ENCODE measurements at places on chromosomes 3 and 15.

- DNase-seq = no peak
Observed at GRCh38 chr15:85296615-85297402, 83.6 kb upstream of the AKAP13 start.

DNA sequence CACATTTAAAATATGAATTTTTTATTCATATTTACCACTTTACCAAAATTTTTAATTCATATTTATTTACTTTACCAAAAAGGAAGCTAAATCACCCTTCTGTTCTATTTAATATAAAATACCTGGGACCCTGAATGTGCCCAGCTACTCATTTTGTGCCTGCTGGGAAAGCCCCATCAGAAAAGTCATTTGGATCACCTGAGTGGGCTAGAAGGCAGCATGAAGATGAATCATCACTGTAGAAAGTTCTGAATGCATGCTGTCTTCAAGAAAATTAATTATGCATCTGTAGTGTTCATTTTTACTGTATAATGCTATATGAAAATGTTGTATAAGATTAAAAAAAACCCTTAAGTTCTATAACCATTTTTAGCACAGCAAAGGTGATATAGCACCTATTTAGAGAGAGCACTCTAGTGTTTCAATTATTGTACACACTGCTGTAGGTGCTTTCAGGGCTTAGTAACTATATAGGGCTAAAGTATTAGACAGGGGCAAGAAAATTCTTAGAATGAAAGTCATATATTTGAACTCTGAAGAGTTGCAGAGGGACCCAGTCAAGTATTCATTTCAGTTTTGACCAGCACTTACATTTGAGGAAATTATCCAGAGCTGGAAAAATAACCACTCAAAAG lies 175.1 kb downstream of the NFKBIZ start:
- no peak for DNase-seq

DNA sequence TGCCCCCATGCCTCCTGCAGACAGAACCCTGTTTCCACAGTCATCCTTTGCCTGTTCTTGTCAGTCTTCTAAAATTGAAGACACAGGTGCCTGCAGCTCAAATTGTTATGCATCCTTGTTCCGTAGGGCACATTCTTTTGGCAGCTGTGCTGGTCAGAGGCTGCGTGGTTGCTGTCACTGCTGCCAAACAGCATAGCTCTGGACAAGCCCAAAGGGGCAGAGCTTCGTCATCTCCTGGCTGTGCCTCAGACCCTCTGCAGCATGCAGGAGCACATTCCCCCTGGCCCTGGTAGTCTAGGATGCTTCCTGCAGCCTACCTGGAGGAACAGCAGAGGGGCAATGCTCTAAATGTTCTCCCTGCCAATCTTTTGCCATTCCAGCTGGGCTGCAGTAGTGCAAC lies 2.1 kb upstream of the FBXL22 start:
- DNase-seq = no peak

DNA sequence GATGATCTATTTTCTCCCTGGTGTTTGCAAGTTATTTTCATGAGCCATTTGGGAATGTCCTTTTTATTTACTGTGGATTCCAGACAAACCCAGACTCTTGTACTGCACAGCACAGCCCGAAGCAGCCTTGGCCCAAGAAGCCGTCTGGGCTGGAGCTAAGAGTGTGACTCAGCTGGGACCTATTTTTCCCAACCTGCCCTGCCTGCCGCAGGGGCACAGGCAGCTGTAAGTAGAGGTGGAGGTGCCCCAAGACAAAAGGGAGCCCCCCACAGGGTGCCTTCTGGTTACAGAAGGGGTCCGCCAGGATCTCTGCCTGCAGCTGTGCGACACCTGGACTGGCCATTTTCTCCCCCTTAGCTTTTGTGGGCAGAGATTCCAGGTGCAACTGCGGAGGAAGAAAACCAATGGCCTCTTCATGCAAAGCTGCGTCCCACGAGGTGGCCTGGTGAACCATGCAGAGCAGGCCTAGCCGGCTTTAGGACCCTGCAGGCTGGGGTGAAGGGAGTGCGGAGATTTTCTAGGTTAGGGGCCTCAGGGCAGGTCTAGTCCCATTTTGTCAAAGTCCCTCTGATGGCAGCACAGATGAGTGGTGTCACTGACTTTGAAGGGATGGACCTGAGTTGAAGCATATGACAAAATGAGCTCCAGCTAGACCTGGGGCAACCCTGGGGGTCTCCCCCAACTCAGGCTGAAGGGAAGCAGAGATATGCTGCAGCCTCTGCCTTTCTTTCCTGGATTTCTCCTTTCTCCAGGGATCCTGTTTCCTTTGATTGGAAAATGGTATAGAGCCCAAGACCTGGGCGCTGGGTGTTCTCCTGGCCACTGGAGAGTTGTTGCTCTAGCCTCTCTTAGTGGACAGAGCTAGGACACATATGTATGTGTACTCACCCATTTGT lies 131.2 kb downstream of the KLF13 start:
- DNase-seq = no peak

DNA sequence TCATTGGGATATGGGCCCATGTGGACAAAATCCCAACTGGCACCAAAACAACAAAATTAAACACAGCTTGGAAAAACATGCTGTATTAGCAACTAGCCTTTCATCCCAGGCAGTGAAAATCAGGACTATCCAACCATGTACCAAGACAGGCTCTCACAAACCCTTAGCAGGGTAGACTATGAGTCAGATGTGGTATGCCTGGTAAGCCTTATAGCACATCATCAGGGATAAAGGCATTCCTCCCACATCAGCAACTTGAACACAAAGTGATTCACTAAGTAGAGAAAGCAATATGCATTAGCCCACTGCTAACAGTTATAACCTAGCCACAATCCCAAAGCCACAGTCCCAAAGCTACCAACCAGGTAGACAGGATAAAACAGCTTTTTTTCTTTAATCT lies 8.0 kb downstream of the CEP152 start:
- DNase-seq = no peak

- no peak for DNase-seq
Observed at GRCh38 chr3:169348276-169348675, 315.2 kb downstream of the MECOM start.

GRCh38 chr3:172711454-172711795 lies 558 bp upstream of the NCEH1 start:
- no peak for DNase-seq

- no peak for DNase-seq
Observed at GRCh38 chr3:120404876-120405275, 45.9 kb downstream of the FSTL1 start.

- no peak for DNase-seq
Observed at GRCh38 chr3:8938021-8938420, 25.3 kb downstream of the RAD18 start.

- DNase-seq = no peak
Observed at GRCh38 chr3:46503200-46503874, 5.6 kb downstream of the RTP3 start.

DNA sequence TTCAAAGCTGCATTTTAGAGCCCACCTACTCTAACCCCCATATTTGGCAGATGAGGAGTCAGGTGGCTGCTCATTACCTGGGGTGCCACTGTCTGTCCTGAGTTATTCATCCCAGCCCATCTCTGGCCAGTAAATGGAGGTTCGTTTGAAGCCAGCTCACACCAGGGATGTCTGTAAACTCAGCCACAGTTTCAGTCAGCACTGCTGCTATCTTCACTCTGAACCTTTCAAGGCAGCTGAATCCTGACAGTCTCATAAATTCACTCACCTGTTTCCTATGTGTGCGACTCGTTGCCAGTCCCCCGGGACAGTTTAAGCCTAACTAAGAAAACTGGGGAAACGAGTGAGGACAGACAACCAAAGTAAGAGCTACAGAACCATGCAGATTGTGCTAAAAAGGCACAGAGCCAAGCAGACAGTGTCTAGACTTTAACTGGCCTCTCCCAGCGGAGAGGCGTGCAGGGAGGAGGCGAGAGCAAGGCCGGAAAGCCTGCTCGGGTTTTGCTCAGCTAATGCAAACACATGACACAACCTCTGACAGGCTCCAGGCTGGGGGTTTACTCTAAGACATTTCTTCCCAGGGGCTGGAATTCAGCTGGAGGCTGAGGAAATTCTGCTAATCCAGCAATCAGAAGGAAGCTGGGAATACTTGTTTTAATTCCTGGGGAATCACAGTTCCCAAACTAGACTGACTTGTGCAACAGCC lies 12.0 kb downstream of the FSTL1 start:
- no peak for DNase-seq

DNA sequence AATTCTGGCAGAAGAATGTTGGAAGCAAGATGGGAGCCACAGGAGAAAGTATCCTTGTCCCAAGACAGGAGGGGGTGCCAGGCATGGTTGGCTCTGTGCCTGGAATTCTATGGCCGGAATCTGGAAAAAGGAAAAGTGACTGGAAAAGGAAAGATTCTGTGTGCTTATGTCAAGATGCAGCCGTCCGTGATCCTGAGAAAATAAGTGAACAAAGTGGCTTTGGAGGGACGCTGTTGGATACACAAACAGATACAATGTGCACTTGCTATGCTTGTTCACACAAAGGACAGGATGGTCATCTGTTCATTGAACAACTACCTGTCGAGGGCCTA lies 28.5 kb upstream of the MUC20 start:
- no peak for DNase-seq

- DNase-seq = no peak
Observed at GRCh38 chr15:91515188-91515754, 338.2 kb upstream of the SLCO3A1 start.

DNA sequence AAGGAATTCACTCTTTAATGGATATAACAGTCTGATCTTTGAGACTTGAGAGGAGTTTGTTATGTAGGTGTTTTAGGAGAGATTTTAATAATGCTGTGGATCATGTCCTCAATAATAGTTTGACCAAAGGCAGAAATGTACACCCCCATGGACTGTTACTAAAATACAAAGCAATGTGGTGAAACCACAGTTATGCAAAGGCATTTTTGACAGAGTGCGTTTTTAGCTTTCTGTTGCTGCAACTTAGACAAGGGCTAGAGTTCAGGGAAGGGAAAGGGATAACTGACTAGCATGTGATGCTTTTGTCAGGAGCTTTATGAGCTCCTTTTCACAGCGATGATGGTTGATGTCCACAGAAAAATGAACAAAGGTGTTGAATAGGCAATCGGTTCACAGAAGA lies 3.6 kb upstream of the STARD5 start:
- no peak for DNase-seq

DNA sequence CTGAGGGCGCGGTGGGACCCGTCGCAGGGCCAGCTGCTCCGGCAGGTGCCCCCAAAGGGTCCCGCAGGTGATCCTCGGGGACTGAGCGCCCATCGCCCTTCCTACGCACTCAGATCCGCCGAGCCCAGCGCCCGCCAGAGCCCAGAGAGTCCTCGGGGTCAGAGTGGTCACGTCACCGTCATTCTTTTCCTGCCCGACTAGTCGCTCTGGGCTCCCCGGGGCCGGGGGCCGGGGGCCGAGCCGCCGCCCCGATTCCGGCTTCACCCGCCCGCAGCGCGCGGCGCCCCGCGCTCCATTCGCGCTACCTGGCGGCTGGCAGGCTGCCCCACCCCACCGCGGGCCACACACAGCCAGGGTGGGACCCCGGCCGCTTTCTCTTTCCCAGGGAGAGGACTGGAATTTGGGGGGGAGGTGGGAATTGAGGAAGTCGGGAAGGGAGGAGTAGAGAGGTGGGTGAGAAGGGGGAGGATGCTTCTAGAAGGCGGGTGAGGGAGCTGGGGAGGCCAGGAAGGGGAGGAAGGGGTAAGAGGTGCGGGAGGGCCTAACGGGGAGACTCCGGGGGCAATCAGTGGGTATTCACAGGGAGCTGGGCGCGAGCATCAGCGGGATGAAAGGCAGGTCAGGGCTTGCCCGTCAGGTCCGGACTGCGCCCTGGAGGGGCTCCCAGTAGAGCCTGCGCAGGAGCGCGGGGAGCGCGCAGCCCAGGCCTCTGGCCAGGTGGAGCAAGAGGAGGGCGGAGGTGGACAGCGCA lies 36.1 kb upstream of the EPHB3 start:
- no peak for DNase-seq

DNA sequence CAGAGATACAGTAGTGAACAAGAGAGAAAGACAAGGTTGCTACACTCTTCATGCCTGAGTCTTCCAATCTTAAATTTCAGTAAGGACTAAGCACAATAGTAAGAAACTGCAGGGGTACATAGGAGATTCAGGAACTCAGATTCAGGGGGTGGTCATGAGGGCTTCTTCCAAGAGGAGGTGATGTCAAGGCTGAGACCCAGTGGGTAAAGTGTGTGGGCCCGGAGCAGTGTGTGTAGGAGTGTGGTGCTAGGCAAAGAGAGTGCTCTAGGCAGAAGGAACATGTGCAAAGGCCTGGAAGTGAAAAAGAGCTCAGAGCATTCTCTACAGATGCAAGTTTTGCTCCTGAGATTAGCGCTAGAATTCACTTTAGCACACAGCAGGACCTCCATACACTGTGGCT lies 102.9 kb upstream of the SPATA12 start:
- no peak for DNase-seq

- no peak for DNase-seq
Observed at GRCh38 chr3:172143739-172144497, 104.5 kb downstream of the FNDC3B start.

- no peak for DNase-seq
Observed at GRCh38 chr3:13884851-13885703, 5.2 kb upstream of the WNT7A start.

GRCh38 chr15:67130166-67130565 lies 64.8 kb downstream of the SMAD3 start:
- DNase-seq = no peak

GRCh38 chr3:13539671-13540070 lies 9.3 kb upstream of the FBLN2 start:
- no peak for DNase-seq

DNA sequence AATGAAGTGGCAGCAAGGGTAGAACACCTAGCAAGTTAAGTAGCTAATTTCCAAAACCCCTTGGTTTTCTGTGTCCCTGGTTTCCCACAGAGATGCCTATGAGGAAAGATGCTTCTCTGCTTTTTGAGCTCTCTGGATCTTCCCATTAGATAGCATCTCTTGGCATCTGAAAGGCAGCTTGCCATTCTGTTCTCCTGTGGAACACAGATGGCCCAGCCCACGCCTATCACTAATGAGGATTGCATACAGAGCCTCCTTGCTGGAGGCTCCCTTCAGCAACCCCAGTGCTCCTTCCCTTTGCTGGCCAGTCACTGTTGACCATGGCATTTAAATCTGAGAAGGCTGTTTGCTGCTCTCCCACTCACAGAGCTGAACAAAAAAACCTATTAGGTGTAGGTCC lies 34.4 kb upstream of the ETV5 start:
- no peak for DNase-seq

DNA sequence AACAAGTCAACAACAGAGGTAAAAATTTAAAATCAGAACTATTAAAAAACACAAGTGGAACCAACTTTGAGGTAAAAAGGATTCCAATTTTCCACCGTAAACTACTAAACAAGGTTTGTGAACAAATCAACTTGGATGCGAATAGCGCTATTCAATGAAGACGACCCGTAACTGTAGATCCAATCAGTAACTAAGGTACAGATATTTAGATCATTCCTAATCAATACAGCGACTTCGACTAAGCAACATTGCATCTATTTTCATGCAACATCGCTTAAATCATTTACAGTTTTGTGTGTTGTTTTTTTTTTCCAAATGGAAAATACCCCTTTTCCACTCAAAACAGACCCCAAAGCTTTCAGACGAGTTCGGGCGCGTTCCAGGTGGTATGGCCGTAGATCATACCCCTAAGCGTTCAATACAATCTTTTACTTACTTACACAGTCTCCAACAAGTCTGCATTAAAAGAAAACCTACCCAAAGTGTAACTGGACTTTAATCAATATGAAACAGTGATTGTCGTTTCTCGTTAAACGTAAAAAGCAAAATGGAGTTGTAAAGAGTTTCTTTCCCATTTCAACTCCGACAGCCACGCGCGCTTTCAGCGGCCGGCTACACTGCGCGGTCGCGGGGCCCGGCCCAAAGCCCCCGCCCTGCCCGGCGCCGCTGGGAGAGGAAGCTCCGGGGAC lies 786 bp downstream of the RHOA start:
- DNase-seq = no peak

- DNase-seq = no peak
Observed at GRCh38 chr3:171828902-171829770, 14.0 kb upstream of the TMEM212 start.

Data from cortex of kidney (tissue), 1 donor.